ENCODE measurements at places on chromosomes 7 and 10. TPM values are rescaled to one million over a fixed set of nuclear protein-coding genes. Genes with fewer than 3 reads are reported as not detected.

DNA sequence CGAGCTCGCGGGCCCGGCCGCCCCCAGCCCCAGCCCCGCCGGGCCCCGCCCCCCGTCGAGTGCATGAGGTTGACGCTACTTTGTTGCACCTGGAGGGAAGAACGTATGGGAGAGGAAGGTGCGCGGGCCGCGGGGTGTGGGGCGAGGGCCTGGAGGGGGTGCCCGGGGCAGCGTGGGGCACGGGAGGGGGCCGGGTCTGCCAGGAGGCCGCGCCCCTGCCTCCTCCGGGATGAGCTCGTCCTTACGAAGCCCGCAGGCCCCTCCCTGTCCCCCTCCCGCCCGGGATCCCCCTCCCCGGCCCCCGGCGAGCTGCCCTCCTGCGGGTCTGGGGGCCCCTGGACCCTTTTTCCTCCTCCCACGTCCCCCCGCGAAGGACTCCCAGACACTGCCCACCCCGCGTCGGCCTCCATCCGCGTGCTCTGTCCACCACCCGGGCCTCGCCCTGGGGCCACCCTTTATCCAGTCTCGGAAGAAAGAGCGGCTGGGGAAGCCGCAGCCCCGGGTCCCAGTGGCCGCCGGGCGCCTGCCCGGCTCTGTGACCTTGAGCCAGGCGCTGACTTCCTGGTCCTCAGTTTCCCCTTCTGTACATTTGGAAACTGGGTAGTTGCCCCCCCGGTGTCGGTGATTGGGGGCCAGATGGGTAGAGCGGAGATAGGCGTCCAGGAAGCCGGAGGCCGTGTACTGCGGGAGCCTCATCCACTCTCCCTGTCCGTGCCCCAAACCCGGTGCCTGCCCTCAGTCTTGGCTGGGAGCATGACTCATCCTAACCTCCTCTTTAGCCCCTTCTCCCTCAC lies 521 bp downstream of the LIMK1 start:
- DNase-seq, result peak; percentile 61

ANXA8L1 gene
- total RNA-seq, result 1.2 TPM

- peak; percentile 89 for DNase-seq
Observed at GRCh38 chr7:101815826-101816594, 1.4 kb upstream of the CUX1 start.

TMEM270 gene
- not detected for total RNA-seq

DNA sequence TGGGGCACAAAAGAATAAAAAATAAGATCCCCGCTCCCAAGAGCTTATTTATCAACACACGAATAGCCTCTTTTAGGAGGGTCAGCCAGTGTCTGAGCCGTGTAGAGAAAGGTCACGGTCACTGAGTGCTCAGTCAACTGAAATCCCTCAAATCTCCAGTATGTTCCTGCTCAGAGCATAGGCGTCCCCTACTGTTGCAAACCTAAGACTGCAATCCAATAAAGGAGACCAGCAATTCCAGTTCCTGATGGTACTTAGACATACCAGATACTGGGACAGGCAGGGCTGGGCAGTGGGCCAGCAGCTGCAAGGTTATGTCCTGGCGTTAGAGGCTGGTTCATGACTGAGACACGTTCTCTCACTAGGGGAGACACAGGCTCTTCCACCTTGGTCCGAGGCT lies 93.6 kb downstream of the CACNB2 start:
- peak; percentile 89 for DNase-seq

GRCh38 chr10:88800152-88801125 lies 2.1 kb upstream of the LIPM start:
- no peak for DNase-seq

NACAD gene
- 3.5 TPM for total RNA-seq

BAMBI gene
- 12.5 TPM for total RNA-seq

DNA sequence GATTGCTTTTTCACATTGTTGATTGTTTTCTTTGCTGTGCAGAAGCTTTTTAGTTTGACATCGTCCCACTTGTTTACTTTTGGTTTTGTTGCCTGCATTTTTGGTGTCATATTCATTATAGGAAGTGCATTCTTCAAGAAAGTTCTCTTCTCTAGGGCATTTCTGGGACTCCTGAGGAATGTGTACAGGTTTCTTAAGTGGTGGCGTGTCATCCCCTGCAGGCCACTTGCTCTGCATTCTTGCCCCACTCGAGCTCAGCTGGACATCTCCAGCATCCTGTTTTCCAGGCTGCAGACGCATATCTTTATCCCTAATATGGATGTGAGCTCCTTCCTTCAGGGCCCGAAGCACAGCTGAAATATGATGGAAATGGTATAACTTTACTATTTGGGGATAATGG lies 255.6 kb upstream of the HABP2 start:
- DNase-seq, result no peak

GRCh38 chr7:55478700-55479099 lies 93.6 kb downstream of the VOPP1 start:
- no peak for DNase-seq

DNA sequence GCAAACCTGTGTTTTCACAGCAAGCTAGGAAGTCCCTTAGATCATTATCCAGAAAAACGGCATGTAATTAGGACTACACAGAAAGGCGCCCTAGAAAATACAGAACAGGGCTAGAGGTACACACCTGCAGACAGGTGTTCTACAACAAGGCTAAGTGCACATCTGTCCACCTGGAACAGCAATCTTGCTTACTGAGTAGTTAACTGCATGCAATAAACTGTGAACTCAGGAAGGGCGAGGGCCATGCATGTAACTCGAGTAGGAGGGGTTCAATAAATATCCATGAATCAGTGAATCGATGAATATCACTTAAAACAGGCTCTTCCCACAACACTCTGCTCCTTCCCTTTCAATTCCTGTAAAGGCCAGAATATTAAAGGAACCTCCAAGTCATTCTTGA lies 22.0 kb downstream of the FAM171A1 start:
- DNase-seq, result no peak

PHKG1 gene
- total RNA-seq, result 30.4 TPM

- no peak for DNase-seq
Observed at GRCh38 chr10:127986531-127987466, 79.9 kb downstream of the PTPRE start.

DNA sequence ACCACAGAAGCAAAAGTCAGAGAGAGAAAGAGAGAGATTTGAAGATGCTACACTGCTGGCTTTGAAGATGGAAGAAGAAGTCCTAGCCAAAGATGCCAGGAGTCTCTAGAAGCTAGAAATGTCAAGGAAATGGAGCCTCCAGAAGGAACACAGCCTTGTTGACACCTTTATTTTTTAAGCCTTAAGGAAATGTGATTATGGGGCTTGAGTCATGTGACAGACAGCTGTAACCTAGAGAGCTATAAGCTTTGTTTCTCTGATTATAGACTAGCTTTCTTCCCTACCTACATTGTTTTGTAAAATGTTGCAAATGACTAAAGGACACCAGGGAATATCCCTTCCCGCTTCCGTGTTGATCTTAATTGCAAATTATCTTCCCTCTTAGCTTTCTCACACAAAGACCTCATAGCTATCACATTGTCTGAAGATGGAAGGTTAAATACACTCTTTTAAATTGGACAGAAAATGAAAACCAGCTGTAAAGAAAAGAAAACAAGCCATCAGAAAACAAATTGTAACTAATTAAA lies 199.9 kb downstream of the ARHGAP12 start:
- DNase-seq, result no peak

- DNase-seq, result no peak
Observed at GRCh38 chr7:3143869-3144775, 100.5 kb upstream of the CARD11 start.

DNA sequence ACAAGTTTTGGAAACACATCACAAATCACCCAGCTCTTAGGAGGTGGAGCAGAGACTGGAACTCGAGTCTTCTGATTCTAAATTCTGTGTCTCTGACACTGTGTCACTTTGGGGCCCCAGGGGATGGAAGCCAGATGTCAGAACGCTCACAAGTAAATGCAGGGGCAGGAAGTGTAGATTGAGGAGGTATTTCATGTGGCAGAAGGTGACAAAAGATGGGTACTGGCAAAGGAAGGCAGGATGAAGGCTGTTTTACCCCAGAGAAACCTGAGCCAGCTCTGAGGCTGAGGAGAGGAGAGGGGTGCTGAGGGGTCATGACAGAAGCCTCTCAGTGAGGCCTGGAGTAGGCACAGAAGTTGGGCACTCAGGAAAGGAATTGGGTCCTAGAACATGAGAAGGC lies 6.0 kb upstream of the PURB start:
- no peak for DNase-seq

DNA sequence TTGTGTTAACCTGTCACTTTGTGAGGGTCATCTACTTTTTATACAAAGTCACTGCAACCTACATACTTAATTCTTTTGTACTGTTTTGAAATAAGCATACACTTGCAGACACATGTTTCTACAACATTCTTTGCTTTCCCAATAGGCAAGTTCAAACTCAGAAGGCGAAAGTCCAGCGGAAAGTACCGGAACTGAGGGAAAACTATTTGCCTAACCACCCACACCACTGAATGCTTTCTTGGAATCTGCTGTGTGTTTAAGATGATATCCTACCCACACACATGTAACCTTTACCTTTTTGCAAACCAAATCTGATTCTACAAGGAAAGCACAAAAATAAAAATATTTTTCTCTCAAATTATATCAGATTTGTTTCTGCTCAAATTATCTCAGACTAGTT lies 139.4 kb upstream of the AGR3 start:
- DNase-seq, result no peak

DNA sequence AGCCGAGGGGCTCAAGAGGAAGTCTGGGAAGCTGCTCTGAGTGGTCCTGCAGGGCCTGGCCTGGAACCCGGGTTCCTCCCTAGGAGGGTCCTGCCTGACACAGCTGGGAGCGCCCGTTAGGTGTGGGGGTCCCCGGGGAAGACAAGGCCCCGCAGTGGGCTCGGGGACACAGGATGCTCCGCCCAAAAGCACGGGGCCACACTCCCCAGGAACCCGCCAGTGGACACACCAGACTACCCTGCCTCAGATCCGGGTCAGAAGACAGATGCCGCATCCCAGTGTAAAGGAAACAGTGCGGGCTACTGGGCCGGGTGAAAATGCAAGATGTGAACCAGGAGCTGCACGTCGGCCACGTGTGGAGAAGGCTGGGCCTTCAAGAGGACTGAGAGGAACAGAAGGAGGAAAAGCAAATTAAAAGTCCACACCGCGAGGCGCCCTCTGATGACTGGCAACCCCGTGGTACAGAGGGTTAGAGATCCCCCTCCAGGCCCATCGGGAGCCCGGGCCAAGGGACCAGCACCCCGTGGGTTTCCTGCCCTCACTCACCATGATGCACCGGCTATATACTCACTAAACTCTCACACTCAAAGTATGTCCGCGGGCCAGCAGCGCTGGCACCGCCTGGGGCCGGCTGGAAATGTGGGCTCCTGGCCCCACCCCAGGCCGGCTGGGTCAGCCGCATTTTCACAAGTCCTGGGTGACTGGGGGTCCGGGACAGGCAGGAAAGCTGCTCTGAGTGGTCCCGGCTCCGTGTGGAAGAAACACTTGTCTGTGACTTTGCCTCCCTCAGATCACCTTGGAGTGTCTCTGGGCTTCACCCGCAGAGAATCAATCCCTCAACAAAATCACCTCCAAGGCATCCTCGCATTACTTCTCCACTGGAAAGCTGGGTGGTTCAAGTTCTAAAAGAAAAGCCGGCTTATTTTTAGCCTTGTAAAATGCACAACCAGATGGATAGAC lies 6.1 kb downstream of the STK32C start:
- DNase-seq, result no peak

GRCh38 chr10:75932921-75933320 lies 501.5 kb downstream of the LRMDA start:
- no peak for DNase-seq
